ENCODE measurements at places on chromosomes 3 and 15. TPM values are rescaled to one million over a fixed set of nuclear protein-coding genes. Genes with fewer than 3 reads are reported as not detected.

ARHGAP11A gene
- 2.0 TPM for total RNA-seq

NEK10 gene
- total RNA-seq, result 0.63 TPM

TNIK gene
- 49.8 TPM for total RNA-seq

NOX5 gene
- not detected for total RNA-seq

CACNA2D3 gene
- total RNA-seq, result 2.0 TPM

HHLA2 gene
- 0.31 TPM for total RNA-seq

CELSR3 gene
- total RNA-seq, result 2.6 TPM
